AG04449 (cell line): ENCODE measurements at places on chromosomes 2 and 18.

GRCh38 chr2:44939106-44940048, 2.1 kb upstream of the SIX3 start:
- no peak for DNase-seq

GRCh38 chr2:70647873-70648481, 94.4 kb upstream of the TGFA start:
- DNase-seq = no peak

DNA sequence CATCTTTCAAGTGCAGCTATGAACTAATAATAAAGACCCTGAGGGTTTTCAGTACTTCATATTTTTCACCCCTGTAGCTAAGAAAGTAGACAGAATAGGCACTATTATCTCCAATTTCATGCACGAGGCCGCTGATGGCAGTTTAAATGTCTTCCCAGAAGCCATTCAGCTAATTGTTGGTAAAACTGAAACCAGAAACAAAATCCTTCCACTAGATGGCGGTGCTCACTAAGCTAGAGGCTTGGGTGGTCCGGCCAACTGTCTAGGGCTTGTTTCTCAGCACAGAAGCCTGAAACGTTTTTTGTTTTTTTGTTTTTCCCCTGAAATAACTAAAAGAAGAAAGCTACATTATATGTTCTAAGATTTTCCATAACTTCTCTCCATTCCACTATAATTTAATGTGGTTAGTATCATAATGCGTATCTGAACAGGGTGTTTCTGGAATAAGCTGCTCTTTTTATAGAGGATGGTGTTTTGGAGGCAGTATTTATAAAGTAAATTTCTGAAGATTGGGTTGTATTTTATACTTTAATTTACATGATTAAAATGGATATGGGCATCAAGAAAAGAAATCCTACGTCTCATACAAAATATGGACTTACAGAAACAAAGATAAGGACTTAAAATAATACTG, 159.4 kb downstream of the PIK3C3 start:
- DNase-seq = peak; percentile 24

DNA sequence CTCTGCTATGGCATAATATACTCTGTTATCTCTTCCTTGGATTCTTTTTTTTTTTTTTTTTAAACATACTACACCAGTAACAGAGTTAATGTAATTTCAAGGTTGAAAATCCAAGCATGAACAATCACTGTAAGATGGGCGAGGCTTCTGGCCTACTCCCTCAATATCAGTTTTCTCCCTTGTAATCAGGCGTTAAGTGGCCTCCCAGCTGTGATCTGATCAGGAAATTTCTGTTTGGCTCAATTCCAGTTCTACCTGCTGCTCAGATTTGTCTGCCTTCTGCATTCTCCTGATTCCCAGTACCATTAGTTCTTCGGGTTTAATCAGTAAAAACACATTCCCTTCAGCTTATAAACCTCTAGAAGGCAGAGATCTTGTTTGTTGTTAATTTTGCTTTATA, 18.6 kb downstream of the PRKD3 start:
- no peak for DNase-seq

DNA sequence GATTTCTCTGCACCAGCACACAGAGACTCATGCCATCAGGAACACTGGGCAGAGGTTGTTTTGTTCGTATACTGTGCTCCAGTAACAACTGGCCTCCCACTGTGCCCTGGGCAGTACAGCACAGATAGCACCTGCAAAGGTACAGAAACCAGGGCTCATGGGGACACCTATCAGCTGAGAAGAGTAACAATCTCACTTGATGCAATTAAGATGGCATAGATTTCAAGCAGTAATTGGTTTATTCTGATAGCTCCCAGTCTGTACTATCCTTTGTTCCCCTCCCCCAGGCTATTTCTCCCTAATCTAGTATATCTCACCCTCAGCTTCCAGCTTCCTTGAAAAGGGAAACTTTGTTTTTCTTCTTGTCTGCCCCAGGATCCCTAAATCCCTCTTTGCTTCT, 343.9 kb upstream of the MMADHC start:
- DNase-seq = no peak

DNA sequence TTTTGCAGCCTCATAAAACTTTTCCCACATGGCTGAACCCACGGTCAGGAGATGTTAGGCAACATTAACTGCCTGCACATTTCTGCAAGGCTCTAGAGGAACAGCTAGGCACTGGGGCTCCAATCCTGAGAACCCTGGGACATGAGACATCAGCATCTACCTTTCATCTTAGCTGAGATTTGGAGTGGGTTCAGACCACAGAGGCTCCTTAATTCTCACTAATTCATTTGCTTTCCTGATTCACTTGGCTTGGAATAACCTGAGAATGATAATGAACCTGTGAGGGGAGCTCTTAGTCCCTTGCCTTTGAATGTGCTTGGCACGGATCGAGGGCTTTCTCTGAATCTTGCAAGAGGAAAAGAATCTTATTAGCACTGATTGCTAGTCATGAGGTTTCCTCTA, 266.2 kb downstream of the FIGN start:
- no peak for DNase-seq

DNA sequence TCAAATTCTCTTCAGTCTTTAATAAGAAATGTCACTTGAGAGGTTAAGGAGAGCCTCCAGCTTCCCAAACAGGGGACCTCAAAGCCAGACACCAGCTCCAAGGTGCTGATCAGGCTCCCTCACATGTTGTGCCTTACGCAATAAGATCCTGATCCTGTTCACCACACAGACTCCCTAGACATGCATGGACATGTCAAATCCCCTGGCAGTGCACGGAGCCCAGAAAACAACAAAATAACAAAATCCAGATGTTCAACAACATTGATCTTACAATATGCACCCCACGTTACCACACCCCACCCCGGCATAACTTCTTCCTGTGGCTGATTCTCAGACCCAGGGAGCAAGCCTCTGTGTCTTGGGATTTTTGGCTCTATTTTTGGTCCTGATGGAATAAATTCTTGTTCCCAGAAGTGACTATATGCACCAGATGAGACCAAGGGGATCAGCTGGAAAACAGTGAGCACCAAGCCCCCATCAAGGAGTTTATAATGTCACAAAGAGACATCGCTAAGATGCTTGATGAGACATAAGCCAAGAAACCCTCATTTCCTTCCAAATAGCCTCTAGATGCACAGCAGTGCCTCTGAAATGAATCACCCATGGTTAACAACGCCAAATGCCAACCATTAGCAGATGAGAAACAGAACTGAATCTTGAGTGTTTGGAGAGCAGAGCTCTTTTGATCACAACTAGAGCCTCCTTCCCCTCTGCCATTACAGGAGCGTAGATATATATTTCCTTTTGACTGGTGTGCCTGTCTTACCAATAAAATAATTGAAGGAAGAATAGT, 198.2 kb downstream of the PRKCE start:
- peak; percentile 44 for DNase-seq

DNA sequence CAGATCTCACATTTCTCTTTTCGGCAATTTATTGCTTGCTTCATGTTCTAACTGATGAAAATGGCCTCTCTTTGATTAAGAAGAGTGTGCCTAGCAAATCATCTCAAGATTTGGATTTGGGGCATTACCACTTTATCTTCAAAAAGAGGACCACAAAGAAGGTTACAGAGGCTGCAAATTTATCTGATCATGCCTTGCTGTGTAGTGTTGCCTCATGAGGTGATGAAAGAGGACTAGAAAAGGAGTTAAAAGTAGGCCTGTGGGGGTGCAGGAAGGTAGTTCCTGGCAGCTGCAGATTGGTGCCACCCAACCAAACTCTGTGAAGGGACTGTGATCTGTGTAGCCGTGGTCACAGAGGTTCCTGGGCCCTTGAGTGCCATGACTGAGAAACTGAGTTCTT, 69.2 kb downstream of the PRELID3A start:
- no peak for DNase-seq

GRCh38 chr2:643761-644160, 33.4 kb downstream of the TMEM18 start:
- no peak for DNase-seq

GRCh38 chr2:30701782-30702181, 105.5 kb downstream of the CAPN13 start:
- DNase-seq = no peak

GRCh38 chr2:54773838-54774237, 50.4 kb downstream of the EML6 start:
- no peak for DNase-seq

- DNase-seq = no peak
These were observed 8.9 kb downstream of the ASPRV1 start for GRCh38 chr2:69952336-69953115.

DNA sequence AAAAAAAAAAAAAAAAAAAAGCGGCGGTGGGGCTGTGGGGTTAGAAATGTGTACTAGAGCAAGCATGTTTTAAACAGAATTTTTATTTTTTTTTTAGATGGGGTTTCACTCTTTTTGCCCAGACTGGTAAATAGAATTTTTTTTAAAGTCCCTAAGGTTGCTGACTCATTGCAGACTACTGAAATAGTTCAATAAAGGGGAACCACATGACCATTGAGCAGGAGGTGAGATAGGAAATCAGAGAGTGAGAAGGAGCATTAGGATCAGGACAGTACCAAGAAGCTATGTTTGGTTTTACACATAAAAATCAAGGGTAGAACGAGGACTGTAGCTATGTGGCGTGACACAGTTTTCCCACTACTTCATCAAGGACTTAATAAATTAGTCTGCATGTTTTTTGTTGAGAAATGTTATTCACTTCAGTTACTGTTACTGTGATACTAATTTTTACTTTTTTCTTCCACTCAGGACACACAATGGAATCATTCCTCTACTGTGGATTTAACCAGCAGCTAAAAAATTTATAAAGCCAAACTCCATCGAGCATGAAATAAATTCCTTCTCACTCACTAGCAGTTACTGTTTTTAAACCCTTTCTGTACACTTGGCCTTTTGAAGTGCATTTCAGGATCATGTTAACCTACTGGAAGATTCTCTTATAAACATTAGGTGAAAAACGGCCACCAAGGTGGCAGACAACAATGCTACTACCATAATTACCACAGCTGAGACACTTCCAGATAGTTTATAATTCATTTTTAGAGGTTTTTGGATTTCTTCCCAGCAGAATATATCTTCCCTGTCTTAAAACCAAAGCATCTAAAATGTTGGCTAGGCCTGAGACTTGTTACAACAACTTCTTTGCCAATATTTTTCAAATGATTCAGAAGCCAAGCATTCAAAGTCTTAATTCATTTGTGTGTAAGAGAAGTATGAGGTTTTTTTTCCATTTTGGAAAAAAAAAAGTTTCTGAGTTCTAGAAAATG, 33.2 kb downstream of the LAMA1 start:
- DNase-seq = peak; percentile 53

GRCh38 chr2:181891258-181891965, at the start of gene ITPRID2:
ITPRID2 (plus strand) TSS chr2:181891730; CDS start chr2:181892067, 337 bp downstream.
- DNase-seq = no peak

- DNase-seq = no peak
These were observed 83.3 kb downstream of the ICOS start for GRCh38 chr2:204019572-204020501.

DNA sequence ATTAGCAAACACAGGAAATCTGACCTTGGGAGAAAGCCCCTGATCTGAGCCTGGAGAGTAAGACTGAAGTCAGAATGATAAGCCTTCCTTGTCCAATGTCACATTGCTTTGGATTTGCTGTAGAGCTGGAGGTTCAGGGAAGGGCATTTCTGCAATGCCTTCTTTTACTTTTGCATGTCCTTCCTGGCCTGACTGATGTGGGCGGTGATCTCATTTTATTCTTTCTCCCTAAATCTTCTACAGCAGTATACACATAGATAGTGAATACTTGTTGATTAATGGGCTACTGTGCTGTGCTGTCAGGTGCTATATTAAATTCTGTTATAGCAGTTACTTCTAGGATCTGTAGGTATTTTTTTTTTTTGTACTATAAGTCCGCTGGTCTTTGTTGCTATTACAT, 62.6 kb downstream of the PLCL1 start:
- no peak for DNase-seq

DNA sequence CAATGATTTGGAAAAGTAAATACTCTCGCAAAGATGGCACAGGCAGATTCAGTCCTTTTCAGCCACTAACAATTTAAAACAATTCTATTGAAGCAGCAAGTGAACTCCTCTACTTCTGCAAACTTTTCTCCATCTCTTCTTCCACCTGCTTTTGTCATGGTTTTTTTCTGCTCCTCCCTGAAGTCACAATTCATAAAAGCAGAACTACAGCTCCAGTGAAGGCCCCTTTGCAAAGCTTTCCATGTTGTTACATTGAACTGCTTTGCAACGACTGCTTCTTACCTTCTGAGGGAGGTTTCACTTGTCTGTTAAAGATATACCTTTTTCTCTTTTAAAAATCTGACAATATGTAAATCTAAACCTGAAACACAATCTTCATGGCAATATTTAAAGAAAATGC, 3.7 kb upstream of the SERTAD2 start:
- no peak for DNase-seq

DNA sequence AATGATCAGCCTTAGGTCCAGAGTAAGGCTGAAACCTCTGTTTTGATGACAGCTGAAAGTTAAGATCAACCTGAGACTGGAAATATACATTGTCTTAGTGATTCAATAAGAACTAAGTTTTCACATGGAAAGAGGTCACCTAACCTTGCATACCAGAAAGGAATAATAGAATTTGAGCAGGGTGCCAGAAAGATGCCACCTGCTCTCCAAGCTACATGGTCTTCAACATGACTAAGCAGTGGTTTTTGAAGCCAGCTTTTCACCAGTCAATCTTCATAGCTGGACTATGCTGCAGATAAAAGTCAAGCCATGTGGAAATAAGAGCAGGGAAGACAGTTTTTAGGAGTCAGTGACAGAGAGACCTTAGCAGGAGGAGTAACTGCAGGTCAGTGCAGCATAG, 589.4 kb upstream of the SYT4 start:
- DNase-seq = no peak

DNA sequence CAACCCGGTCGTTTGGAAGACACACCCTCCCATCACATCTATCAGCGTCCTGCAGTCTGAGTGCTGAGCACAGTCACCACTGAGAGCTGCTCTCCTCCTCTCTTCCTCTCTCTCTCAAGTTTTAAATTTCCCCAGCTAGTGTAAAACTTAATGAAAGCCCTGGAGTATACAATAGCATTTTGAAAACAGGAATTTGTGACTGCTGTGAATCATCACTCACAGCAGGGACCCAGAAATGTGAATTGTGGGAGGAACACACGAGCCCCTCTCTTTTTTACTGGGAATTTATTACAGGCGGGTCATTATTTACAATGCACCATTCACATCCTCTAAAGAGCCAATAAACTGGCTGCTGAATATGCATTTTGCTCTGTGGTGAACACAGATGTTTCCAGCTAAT, 185.0 kb upstream of the SMIM21 start:
- DNase-seq = no peak

DNA sequence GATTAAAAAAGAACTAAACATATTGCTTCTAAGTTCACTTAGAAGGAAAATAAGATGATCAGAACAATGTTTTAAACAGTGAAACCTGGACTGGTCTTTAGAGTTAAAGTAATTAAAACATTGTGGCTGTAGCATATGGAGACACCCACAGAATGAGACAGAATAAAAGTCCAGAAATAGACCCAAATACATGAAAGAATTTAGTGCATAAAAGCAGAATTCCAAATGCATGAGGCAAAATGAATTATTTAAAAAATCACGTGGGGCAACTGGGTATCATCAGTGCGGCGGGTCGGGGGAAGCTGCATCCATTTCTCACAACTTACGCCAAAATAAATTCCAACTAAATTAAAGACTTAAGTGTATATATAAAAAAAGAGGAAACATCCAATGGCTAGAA, 12.1 kb downstream of the RNF149 start:
- no peak for DNase-seq

- no peak for DNase-seq
These were observed 40.6 kb upstream of the SNED1 start for GRCh38 chr2:240957656-240958365.

- no peak for DNase-seq
These were observed 1552.9 kb upstream of the SLC39A10 start for GRCh38 chr2:194103941-194104659.
